Right ventricle myocardium inferior (tissue), 1 donor: ENCODE measurements at places on chromosomes 6 and 20.

DNA sequence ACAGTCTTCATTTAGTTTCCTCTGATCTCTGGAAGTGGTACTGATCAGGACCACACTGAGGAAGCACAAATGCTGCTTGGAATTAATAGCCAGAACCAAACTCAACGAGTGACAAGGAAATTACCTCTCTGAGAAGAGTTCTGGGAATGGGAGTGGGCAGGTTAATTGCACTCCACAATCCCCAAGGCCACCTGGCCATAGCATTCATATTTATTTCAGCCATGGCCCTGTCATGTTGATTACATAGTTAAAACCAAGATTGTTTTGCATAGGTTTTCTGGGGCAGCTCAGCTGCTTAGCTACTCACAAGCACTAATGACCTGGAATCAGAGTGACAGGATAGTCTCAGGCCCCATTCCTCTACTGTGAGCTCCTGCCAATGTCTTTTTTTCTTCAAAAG, 230.2 kb upstream of the RIMS1 start:
- DNase-seq: no peak

GRCh38 chr6:109183109-109183650, 87.9 kb downstream of the CEP57L1 start:
- DNase-seq: no peak

DNA sequence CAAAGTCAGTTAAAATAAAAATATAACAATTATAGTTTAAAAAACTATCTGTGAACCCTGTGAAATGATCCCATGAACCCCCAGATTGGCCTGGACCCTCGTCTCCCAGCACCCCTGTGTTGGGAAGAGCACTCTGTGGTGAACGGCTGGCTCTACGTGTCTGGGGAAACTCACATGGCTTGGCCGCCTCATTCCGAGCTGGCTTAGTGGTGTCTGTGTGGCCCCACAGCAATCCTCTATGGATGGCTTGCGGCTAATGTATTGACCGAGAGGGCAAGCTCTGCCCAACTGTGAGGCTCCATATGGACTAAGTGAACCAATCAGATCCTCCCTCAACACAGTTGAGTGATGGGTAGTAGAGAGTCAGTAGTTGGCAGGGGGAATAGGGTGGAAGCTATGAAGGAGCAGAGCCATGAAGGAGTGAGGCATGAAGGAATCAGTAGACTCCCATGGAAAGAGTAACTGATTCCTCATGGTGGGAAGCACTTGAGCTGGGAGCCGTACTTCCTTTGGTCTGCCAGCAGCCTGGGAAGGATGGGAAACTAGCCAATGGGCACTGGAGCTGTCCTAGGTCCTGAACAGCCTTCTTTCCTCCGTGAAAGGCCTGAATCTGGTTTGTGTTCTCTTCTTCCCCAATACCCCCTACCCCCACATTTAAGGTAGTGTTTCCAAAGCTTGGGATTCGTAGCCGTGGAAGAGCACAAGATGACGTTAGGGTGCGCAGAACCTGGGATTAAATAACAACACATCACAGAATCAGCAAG, 21.6 kb upstream of the ZNF831 start:
- DNase-seq: no peak

GRCh38 chr6:33314515-33314942, 651 bp upstream of the TAPBP start:
- no peak for DNase-seq

- no peak for DNase-seq
Measured at GRCh38 chr6:167849846-167850459, 23.2 kb downstream of the AFDN start.

DNA sequence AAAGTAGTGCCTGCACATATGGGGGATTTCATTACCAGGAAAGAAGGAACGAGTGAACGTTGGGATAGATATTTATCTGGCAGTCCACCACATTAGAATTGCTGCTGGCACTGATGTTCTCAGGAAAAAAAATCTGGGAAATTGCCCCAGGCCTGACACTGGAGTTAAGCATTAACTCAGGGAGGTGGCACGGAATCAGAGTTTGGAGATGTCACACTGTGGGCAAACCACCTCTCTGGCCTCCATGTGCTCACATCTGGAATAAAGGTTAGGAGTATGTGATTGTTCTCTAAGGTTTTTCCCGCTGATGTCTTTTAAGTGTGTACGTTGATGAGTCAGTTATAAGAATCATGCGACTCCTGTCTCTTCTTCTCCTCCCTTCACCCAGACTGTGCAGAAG, 7.9 kb downstream of the TGM3 start:
- no peak for DNase-seq

DNA sequence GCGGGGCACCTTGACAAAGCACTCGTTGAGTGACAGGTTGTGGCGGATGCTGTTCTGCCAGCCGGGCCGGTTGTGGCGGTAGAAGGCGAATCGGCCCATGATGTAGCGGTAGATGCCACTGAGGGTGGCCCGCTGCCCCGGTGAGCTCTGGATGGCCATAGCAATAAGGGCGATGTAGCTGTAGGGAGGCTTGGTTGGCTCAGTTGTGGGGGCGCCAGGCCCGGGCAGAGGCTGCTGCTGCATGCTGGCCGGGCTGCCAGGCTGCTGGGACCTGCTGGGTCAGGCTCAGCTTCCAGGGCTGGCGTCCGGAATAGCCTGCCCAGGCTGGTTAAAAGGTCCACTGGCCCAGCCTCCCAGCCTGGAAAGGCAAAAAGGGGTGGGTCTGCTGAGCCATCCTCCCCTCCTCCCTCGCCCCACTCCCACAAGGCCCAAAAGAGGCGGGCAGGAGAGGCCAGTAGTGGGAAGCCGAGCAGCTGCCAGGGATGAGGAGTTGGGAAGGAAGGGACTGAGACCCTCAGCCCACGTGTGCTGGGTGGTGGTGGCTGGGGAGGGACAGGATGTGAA, at the start of gene FOXS1:
TSS of gene FOXS1 (minus strand) at position 305 of the 564 bp plus-strand sequence. CDS start at position 243, 62 bp downstream.
- no peak for DNase-seq

GRCh38 chr6:8070718-8071117, 6.5 kb upstream of the BLOC1S5 start:
- no peak for DNase-seq

GRCh38 chr6:7562769-7563168, 21.3 kb downstream of the DSP start:
- DNase-seq: no peak

- no peak for DNase-seq
Measured at GRCh38 chr6:109008537-109009235, 86.0 kb downstream of the SESN1 start.

GRCh38 chr20:7856756-7857155, 83.5 kb downstream of the HAO1 start:
- no peak for DNase-seq

- DNase-seq: no peak
Measured at GRCh38 chr6:28537509-28538140, 11.9 kb downstream of the GPX5 start.

GRCh38 chr6:37020381-37020780, 14.9 kb downstream of the FGD2 start:
- DNase-seq: no peak

- no peak for DNase-seq
Measured at GRCh38 chr6:35600659-35601125, 88.0 kb upstream of the TULP1 start.

DNA sequence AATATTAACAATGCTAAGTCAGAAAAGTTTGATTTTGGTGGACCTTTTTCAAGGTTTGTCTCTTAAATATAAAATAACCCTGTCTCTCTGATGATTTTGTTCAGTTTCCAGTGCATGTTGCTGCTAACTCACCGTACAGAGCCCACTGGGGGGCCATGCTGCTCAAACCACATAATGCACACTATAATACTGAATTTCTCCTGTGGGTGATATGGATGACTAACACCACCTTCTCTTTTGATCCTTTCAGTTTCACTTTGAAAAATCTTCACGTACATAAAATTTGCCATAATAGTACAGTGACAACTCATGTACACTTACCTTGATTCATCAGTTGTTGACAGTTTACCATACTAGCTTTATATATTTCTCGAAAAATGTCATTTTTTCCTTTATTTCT, 506.6 kb upstream of the MAN1A1 start:
- no peak for DNase-seq

DNA sequence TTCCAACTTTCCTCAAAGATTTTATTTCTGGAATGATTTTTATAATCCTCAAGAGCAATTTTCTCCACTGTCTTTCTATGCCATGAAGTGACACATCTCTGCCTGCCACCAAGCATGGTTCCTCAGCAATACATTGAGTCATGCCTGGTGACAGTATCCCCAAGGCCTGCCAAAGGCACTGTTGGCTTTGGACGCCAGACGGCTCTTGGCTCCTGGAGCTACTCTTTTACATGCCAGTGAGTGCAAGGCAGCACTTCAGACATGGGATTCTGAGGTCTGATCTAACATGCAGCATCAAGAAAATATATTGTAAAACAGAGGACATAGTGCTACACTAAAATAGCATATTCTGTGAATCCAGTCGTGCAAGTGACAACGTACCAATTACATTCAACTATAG, 20.1 kb upstream of the PLEKHG1 start:
- no peak for DNase-seq

DNA sequence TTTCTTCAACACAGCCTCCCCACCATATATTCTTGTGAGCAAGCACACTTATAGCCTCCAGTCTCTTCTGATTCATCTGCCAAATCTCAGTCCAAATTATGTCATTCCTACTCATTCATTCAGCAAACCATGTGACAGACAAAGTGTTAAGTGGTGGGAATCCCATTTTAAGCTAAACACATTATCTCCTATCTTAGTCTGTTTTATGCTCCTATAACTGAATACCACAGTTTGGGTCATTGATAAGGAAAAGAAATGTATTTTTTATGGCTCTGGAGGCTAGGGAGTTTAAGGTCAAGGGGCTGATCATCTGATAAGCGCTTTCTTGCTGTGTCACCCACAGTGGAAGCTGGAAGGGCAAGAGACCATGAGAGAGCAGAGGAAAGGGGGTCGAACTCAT, 23.9 kb upstream of the SMIM13 start:
- no peak for DNase-seq

DNA sequence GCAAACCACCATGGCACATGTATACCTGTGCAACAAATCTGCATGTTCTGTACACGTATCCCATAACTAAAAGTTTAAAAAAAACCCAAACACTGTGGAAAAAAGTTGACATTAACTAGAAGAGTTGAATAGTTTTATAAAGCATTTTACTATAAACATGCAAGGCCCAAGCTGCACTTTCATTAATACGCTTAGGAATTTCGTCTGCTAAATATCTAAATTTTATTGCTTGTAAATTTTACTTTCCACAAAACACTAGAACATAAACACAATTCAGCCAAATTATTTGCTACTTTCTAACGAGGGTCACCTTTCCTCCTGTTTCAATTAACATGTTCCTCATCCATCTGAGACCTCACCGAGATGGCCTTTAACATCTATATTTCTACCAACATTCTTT, 74.4 kb upstream of the MAN1A1 start:
- DNase-seq: no peak

DNA sequence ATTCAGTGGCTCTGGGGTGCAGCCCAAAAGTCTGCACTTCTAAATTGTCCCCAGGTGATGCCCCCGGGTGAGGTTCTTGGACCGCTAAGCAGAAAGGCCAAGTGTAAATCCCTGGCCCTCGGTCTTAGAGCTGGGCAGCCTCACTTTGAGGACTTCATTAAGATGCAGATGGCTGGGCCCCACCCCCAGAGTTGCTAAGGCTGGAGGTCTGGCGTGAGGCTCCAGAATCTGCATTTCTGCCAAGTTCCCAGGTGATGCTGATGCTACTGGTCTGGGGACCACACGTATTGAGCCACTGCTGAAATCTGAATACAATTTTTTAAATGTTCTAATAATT, 735 bp upstream of the SLC23A2 start:
- no peak for DNase-seq
